WERI-Rb-1 (cell line): ENCODE measurements at places on chromosomes 7 and 10.

GRCh38 chr10:113985297-113985844, 58.3 kb upstream of the ADRB1 start:
- DNase-seq = no peak

- DNase-seq = peak; percentile 23
These were observed 61.8 kb downstream of the ANKRD61 start for GRCh38 chr7:6092953-6093354.

GRCh38 chr10:30037620-30038336, 21.6 kb downstream of the JCAD start:
- DNase-seq = no peak

DNA sequence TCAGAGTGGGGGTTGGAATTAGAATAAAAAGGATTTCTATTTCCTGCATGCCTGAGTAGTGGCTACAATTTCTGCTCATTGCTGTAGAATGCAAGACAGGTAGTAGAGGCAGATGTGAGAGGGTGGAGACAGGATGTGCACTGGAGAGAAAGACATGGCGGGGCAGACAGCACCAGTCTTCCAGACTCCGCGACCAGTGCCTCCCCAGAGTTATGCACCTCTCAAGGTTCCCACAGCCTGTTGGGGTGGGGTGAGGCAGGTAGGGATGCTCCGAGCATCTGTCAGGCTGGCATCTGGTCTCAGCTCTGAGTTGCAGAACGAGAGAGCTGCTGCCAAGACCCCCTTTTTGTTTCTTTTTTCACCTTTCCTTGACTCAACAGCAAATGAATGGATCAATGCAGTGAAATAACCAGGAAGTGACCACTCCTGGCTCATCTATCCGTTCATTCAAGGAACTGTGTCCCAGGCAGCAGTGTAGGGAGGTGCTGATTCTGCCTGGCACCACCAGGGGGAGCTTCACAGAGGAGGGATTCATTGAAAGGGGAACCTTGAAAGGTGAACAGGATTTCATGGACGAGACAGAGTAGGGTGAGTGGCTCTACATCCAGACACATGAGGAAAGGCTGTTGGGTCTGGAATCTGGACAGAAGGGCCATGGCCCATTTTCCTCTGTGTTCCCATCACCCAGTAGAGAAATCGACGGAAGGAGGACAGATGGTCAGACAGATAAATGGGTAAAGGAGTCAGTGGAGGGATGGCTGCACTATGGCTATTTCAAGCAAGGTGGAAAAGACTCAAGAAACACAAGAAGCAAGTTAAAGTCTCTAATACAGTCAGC, 17.2 kb upstream of the SLC18A3 start:
- peak; percentile 55 for DNase-seq

GRCh38 chr7:96786261-96786997, 76.8 kb upstream of the SEM1 start:
- no peak for DNase-seq

GRCh38 chr7:131090886-131091692, 236.6 kb upstream of the MKLN1 start:
- DNase-seq = no peak

- DNase-seq = no peak
These were observed 7.5 kb upstream of the INTS1 start for GRCh38 chr7:1511444-1512422.

DNA sequence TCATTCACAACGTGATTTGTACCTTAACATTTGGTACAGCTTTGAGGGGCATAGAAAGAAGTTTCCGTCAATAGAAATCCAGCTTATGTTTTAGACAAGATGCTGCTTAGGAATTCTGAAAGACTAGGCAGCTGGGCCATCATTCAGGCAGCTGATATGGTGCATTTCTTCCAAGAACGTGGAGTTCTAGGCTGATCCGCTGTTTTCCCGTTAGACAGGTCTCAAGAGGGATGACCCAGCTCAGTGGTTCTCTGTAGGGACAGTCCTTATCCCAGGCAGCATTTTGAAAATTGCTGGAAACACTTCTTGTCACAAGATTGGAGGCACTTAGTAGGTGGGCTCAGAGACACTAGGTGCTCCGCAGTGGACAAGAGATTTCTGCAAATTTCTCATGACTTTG, 242.7 kb upstream of the FOXK1 start:
- DNase-seq = no peak

DNA sequence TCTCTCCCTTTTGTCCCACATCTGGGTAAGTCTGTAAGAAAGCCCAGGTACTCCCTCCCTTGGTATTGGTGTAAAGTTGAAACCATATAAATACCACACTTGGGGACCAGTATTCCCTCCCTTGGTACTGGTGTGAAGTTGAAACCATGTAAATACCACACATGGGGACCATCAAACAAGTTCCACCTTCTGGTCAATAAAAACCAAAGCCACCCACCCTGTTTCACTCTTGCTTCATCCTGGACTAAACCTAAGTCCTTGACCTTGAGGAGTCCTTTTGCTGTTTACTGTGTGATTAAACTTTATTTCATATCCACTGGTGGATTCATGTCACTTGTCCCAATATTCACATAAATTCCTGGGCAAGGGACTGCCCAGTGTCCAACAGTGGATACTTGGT, 8.4 kb downstream of the P4HA1 start:
- DNase-seq = no peak

GRCh38 chr7:102236592-102237287, 49.9 kb upstream of the SH2B2 start:
- DNase-seq = peak; percentile 65

DNA sequence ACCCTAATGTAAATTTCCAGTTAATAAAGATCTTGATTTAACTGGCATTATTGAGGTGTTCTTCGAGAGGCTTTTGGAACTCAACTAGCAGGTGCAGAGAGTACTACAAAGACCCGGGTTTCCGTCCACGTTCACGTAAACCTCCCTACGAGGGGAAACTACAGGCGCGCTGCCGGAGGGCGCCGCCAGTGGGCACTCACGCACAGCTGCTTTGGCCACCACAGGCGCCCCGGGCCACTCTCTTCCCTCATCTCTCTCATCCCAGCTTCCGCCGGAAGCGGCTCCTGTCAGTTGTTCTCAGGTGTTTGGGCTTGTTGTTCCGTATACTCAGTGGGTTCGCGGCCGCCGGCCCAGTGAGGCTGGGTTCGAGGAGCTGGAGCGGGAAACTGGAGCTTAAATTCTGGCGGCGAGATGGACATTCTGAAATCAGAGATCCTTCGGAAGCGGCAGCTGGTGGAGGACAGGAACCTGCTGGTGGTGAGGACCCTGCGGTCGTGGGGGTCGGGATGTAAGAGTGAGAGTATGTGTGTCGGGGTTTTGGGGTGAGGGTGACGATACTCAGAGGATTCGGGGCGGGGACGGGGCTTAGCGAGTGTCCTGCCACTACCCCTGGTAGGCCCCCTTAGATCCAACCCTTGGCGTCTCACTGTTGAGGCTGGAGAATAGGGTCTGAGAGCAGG, at the start of gene PRPF18:
PRPF18 (plus strand) TSS at position 290 of the 680 bp plus-strand sequence; CDS start at position 412, 122 bp downstream.
- DNase-seq = peak; percentile 86

GRCh38 chr10:78427497-78428031, 393.9 kb downstream of the RPS24 start:
- DNase-seq = no peak

- no peak for DNase-seq
These were observed 100.4 kb upstream of the DDC start for GRCh38 chr7:50665403-50666123.

DNA sequence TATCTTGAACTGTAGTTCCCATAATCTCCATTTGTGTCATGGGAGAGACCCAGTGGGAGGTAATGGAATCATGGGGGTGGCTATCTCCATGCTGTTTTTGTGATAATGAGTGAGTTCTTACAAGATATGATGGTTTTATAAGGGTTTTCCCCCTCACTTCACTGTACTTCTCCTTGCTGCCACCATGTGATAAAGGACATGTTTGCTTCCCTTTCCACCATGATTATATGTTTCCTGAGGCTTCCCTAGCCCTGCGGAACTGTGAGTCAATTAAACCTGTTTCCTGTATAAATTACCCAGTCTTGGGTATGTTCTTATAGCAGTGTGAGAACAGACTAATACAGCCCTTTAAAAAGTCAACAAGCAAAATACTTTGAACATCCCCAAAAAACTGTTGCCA, 427.7 kb downstream of the HTR7 start:
- no peak for DNase-seq

DNA sequence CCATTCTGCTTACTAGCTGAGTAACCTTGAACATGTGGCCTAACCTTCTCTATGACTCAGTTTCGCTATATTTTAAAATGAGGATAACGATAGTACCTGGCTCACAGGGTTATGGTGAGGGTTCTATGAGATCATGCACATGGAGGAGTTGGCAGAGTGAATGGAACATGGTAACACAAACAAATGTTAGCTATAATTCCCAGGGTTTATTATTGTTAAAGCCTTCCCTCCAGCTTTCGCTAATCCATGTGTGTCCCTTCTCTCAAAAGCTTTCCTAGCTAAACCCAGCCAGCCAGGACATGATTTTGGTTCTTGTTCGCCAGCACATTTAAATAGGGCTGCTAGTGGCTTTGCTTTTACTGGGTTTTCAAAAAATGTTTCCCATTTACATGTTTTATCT, 361.0 kb upstream of the NFE2L3 start:
- peak; percentile 9 for DNase-seq

- no peak for DNase-seq
These were observed 30.9 kb downstream of the OCM2 start for GRCh38 chr7:97959046-97959445.

- DNase-seq = peak; percentile 49
These were observed 1.7 kb downstream of the ADRB1 start for GRCh38 chr10:114045136-114046086.

DNA sequence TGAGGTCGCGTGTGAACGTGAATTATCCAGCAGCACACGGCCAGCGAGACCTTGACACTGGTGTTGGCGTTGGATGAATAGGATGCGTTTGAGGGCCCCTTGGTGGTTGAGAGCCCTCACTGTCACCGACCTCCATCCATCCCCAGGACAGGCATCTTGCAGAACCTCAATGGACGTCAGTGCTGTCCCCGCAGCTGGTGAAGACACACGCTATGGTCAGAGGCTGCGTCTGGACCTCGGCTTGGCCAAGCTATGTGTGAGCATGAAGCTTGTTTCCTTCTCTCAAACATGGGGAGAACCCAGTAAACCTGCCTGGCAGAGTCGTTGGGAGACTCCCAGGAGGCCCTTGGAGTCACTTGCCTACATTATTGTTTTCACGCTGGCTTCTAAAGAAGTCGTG, 229.2 kb downstream of the ADARB2 start:
- no peak for DNase-seq
